ENCODE measurements at places on chromosomes 3 and 15. TPM values are rescaled to one million over a fixed set of nuclear protein-coding genes. Genes with fewer than 3 reads are reported as not detected.

Gene SRGAP3
- total RNA-seq, result 2.8 TPM

Gene LDHAL6B
- total RNA-seq, result not detected

- no peaks in the 10 kb centered on the region for H3K4me1 ChIP-seq
- H3K27me3 ChIP-seq, result no peaks in the 10 kb centered on the region
- H3K27ac ChIP-seq, result no peak overlapping the region
- no peaks in the 10 kb centered on the region for H3K36me3 ChIP-seq
Observed at GRCh38 chr3:149839896-149840295, 26.9 kb downstream of the RNF13 start.

Gene CADM2
- total RNA-seq, result not detected

GRCh38 chr15:68542771-68543164 is 36.0 kb upstream of the CORO2B start:
- no peaks in the 10 kb centered on the region for H3K36me3 ChIP-seq
- peaks cover 33% of the 10 kb centered on the region for H3K27me3 ChIP-seq
- H3K4me1 ChIP-seq, result no peaks in the 10 kb centered on the region
- H3K27ac ChIP-seq, result no peak overlapping the region
- DNase-seq, result no peak
- no peak overlapping the region for H3K4me3 ChIP-seq

Gene CHAC1
- 7.2 TPM for total RNA-seq

DNA sequence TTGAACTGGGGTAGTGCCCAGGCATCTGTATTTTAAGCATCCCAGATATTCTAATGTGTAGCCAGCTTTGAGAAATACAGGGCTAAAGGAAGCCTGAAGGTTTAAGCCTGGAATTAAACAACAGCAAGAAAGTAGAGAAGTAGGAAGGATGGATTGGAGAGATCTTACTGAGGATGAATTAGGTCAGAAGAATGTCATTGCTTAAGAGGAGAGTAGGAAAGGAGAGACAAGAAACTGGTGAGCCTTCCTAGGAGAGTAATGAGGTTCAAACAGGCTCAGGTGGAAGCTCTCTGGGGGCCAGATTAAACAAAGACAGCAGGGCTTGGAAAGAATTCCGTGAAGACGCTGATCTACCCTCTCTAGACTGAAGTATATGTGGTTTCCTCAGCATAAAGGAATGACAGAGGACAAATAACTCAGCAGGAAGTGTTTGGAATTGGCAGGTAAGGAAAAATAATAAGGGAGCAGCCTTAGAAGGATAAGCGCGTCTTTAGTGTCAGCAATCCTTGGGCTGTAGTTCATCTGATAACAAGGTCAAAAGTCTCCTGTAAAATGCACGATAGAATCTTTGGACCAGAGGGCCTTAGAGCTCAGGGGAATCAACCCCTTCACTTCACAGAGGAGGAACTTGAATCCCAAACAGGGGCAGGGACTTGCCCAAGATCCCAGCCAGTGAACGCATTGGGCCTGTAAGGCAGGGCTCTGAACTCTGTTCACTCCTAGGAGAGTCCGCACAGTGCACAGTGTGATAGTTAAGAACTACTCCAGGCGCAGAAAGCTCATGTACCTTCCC is 90.9 kb downstream of the TP63 start:
- DNase-seq, result no peak
- no peaks in the 10 kb centered on the region for H3K27me3 ChIP-seq
- no peak overlapping the region for H3K4me3 ChIP-seq
- H3K27ac ChIP-seq, result no peak overlapping the region
- H3K4me1 ChIP-seq, result no peaks in the 10 kb centered on the region

- peaks cover 4% of the 10 kb centered on the region for H3K27me3 ChIP-seq
- no peak overlapping the region for H3K4me3 ChIP-seq
- no peaks in the 10 kb centered on the region for H3K36me3 ChIP-seq
- H3K4me1 ChIP-seq, result no peaks in the 10 kb centered on the region
Observed at GRCh38 chr15:69908590-69909420, 188.9 kb downstream of the TLE3 start.

GRCh38 chr3:43871627-43872245 is 181.0 kb downstream of the ABHD5 start:
- H3K27me3 ChIP-seq, result no peaks in the 10 kb centered on the region
- no peak overlapping the region for H3K27ac ChIP-seq
- H3K4me1 ChIP-seq, result no peaks in the 10 kb centered on the region
- no peaks in the 10 kb centered on the region for H3K36me3 ChIP-seq
